ENCODE measurements at places on chromosomes 7 and 10.

GRCh38 chr7:25069900-25070443 is 55.1 kb downstream of the CYCS start:
- peak; percentile 27 for DNase-seq

DNA sequence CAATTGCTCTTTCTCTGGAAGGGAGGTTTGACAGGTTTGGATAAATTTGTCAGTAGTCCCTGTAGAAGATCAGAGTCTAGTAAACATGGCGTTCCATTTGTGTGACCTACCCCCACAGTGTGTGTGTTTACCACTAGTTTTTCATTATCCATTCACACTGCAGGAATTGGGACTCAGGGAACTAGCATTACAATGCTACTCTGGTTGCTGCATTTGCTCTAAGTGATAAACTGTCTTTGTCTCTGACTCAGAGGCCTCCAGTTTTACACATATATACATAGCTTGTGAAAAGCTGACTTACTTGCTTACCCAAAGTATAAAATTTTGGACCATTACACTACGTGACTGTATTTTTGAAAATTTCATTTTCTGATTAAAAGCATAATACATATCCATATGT is 1604.0 kb downstream of the REEP3 start:
- DNase-seq = no peak

DNA sequence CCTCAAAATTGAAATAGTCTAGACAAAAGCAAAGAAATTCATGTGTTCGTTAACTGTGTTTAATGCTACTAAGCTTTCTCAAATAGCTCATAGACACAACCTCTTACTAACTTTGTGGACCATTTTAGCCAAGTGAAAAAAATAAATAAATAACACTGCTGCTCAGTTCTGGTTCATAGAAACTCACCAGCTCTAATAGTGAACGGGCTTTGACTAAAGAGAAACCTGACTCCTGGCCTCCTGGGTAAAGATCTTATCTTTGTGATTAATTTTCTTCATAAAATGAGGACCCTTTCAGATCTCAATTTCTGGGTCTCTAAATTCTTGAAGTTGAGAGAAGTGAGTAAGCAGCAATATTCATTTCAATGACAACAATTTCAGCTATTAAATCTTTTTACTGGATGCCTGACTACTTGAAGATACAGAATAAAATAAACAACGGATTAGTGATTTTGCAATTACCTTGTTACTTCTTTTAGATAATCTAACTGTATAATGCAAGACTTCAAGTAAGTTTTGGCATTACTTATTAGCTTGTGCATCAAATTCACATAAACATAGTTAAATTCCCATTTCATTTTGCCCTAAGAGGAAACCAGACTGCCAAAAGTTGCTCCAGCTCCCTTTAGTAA is 3.1 kb downstream of the CADPS2 start:
- no peak for DNase-seq

GRCh38 chr10:29924436-29924835 is 134.9 kb downstream of the JCAD start:
- DNase-seq = no peak

DNA sequence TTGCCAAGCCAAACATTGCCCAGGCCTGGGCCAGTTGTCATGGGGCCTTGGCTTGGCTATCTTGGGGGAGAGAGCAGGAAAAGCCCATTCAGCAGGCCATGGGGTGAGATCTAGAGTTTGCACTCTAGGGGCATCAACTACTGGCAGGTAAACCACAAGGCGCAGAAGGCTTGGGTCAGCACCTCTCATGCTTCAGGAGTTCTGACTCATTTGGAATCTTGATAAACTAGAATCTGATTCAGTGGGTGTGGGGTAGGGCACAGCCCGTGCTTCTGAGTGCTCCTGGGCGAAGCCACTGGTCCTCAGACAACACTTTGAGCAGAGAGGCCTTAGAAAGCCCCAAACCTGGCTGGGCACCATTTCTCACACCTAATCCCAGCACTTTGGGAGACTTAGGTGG is 81.1 kb downstream of the RGS10 start:
- DNase-seq = no peak

GRCh38 chr7:95199779-95200558 is 124.4 kb downstream of the PON1 start:
- DNase-seq = no peak

- DNase-seq = no peak
Observed at GRCh38 chr10:26430641-26431163, 7.4 kb upstream of the APBB1IP start.

DNA sequence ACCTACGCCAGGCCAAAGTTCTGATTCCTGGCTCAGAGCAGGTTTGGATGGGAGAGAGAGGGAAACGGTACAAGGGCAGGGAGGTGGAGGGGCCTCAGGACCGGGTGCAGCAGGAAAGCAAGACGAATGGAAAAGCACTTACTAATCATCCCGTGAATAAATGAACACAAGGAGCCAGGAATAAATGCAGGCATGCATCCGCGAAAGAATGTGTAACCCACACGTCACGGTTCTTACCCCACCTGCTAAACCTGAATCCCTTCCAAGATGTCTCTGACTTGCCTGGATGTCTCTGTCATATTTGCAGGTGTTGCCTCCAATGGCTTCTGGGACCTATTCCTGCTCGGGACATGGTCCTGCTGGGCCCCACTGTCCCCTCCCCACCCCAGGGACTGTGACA is 335.2 kb upstream of the RNF32 start:
- no peak for DNase-seq

DNA sequence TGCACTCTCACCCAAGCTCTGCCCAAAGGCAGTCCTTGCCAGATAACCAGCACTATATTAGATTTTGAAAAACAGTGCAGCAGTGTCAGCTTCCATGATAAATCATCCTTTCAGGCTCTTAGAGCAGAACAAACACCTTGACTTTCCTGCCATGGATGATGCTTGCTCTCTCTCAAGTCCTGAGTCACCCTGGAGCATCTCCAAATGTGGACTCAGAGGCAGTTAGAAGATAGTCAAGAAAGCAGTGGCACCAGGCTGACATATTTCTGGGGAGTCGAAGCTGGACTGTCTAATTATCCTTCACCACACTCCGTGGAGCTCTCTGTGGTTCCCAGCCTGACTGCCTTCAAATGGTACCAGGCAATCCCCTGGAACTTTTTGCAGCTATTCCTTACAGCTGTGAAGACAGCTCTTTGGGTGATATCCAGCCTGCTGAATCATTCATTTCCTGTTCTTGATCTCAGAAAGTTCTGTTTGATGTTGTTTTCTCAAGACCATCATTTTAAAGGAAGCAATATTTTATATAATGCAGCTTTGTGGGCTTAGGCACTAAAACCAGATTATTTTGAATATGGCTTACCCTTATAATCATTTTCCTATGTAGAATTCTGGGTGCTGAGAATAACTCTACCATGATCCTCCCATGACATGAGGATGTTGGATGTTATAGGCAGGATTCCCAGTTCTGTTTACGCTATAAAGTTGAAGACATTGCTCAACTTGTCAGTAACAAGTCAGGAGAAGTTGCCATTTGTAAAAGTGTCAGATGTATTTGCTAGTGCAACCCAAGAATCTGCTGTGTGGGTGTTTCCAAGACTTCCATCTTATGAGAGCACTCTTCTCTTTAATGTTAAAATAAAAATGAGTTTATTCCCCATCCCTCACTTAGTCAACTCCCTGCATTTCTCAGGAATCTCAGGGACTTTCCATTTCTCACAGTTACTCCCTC is 233.8 kb downstream of the C7orf25 start:
- DNase-seq = no peak

DNA sequence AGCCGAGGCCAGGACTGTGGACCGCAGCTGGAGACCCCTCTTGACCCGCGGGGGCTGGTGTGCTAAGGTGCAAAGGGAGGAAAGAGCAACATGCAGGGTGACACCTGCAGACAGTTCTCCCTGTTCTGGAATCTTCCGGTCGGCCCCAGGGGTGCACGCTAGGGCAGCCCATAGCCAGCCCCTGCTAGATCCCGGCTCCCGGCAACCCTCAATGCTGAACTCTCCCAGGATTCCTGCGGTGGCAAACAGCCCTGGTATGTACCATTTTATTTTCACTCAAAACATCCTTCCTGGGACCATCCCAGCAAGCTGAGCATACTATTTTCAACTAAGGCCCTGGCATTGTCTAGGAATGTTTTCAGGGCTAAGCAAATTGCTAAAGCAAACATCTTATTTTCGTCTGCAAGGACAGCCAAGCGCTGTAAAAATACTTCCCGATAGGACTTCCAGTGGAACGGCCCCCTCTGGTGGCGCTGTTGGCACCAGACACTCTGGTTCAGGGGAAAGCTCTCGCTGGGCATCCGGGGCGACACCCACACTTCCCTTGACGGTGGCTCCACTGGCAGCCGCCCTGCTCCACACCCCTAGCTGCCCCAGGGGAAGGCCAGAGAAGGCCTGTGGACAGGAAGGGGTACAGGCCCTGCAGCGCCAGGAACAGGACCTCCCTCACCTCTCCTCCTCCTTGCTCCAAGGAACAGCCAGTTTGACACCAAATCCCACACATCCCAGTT is 99.4 kb downstream of the CTBP2 start:
- DNase-seq = peak; percentile 86

GRCh38 chr7:22610263-22610662 is 110.3 kb upstream of the STEAP1B start:
- no peak for DNase-seq

DNA sequence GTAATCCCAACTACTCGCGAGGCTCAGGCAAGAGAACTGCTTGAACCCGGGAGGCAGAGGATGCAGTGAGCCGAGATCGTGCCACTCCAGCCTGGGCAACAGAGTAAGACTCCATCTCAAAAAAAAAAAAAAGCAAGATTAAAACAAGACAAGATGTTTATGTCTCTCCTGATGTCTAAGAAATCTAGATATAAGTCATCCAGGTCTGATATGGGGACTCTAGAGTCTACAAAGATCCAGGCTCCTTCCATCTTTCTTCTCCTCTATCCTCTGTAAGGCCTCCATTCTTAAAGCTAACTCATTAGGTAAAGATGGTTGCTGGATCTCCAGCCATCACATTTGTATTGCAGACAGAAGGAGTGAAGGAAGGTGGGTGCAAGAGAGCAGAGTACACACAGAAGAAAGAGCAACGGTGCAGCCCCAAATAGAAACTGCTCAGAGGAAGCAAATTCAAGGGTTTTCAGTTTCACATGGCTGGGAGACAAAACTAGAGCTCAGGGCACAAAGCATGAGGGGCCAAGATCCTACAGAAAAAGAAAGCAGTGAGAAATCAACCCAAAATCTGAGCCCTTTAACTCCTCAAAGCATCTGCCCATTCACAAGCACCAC is 57.6 kb downstream of the USP6NL start:
- no peak for DNase-seq

GRCh38 chr7:137574812-137575211 is 231.3 kb upstream of the PTN start:
- DNase-seq = no peak

DNA sequence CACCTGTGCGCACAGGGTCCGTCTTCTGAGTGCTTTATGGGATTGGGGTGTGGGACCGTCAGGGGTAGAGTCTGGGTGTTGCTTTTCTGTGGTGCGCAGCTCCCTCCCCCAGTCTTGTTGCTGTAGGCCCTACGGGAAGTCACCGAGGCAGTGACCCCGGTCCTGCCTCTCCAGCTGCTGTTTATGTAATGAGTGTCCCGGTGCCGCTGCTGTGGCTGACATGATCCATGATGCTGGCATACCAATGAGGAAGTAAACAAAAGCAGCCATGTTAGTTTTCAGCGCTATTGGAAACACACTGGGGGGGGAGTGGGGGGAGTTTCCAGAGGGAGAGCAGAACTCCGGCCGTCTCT is 1.1 kb downstream of the TRIM8 start:
- peak; percentile 77 for DNase-seq

DNA sequence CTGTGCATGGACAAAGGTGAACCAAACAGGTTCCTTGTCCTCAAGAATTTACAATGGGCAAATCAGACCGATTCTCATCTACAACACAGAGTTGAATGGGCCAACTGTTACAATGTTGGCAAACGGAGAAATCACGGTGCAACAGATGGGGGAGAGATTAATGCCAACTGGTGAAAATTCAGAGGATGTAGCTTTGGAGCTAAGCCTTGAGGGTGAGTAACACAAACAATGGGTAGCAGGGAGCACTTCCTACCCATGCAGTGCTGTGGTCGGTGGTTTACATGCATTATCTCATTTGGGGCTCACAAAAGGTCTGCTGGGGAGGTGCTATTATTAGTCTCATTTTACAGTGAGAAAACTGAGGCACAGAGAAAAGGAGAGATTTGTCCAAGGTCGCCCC is 902 bp upstream of the NFE2L3 start:
- DNase-seq = no peak

Data from posterior cingulate gyrus (tissue), 11 donors.